Neural progenitor cell (in vitro differentiated cells): ENCODE measurements at places on chromosomes 5 and 9.

- no peak for DNase-seq
These were observed 474.5 kb downstream of the LRRC70 start for GRCh38 chr5:63053019-63053638.

- no peak for DNase-seq
These were observed 39.1 kb downstream of the CTNNA1 start for GRCh38 chr5:138792195-138792790.

DNA sequence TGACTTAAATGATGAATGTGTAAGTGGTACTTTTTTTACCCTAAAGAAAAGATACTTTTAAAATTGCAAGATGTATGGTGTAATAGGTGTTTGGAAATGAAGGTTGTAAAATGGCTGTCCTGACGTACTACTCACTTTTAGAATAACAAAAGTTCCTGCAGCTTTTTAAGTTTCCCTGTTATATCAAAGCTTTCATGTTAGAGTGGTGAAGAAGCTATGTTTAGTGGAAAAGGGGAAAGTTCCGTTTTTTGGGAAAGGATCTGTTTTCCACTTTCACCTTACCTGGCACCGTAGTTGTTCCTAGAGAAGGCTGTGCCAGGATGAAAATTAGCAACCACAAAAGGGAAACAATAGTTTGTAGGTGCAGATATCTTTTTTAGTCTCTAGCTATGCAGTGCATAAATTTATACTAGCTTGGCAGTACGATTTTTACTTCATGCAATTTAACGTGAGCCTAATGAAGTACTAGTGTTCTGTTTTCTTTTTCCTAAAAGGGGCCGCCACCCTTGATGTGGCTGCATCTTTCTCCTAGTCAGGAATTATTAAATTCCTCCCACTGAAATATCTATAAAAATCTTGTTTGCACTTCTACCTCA, 1.3 kb downstream of the TNPO1 start:
- DNase-seq: no peak

GRCh38 chr5:180811623-180812124, 9.1 kb upstream of the MGAT1 start:
- DNase-seq: no peak

DNA sequence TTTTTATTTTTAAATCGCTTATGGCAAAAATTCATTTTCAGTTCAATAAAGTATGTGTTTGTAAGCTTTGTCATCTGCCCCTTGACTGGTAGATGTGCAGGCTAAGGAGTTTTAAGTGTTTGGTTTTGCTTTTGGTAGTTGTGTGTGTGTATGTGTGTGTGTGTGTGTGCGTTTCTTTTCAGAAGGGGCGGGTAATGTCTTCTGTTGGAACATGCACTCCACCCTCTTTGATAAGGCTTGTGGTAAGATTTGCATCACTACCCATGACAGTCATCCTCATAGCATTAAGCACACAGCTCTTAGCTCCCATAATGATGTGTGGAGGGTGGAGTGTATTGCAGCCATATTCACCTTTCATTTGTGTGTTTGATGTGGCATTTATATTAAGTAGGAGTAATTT, 92.1 kb upstream of the FSD1L start:
- DNase-seq: no peak

GRCh38 chr5:104643320-104643719, 1080.7 kb upstream of the NUDT12 start:
- no peak for DNase-seq

DNA sequence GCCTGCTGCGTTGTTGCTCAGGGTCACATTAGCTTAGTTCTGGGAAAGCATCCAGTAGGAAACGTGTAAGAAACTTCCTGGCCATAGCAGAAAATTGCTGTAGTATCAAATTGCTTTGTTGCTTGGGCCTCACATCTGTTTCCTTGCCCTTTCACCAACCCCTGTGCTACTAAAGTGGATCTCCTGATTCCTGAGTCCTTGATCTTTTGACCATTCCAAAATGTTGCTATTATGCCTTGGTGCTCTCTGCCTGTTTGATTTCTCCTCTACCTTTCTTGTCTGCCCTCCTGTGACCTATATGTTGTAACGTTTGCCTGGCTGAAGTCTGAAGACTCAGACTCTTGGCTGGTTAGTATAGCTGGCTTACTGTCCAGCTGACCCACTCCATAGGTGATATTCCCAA, 350.5 kb downstream of the ADGRV1 start:
- no peak for DNase-seq

- no peak for DNase-seq
These were observed 590.2 kb upstream of the MEF2C start for GRCh38 chr5:89473196-89473595.
